ENCODE measurements at places on chromosomes 4 and X. TPM values are rescaled to one million over a fixed set of nuclear protein-coding genes. Genes with fewer than 3 reads are reported as not detected.

- H3K36me3 ChIP-seq: no peaks in the 10 kb centered on the region
- no peaks in the 10 kb centered on the region for H3K27me3 ChIP-seq
- no peak for DNase-seq
These were observed 23.6 kb upstream of the GRSF1 start for GRCh38 chr4:70863099-70863790.

DNA sequence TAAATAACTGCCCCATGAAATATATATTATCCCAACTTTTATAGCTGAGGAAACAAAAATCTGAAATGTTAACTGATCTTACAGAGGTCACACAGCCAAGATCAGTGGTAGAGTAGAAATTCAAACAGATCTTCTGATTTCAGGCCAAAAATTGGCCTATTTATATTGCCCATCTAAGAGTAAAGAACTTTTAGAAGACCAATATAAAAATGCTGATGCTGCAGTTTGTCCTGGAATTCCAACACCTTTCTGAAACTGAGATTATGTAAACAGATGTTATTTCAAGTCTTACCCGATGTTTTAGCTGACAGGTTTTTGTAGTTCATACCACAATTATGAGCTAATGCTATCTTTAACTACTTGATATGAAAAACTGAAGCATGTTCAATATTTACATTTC is 51.1 kb downstream of the SPANXN3 start:
- no peak overlapping the region for H3K4me3 ChIP-seq
- no peak for DNase-seq
- no peak overlapping the region for H3K27ac ChIP-seq
- H3K36me3 ChIP-seq: no peaks in the 10 kb centered on the region

The SSX1 gene
- total RNA-seq: not detected

GRCh38 chrX:115894087-115894486 is 276.5 kb upstream of the AGTR2 start:
- no peaks in the 10 kb centered on the region for H3K4me1 ChIP-seq
- no peaks in the 10 kb centered on the region for H3K36me3 ChIP-seq
- no peak overlapping the region for H3K27ac ChIP-seq
- H3K27me3 ChIP-seq: no peaks in the 10 kb centered on the region
- H3K4me3 ChIP-seq: no peak overlapping the region

The HHIP gene
- not detected for total RNA-seq
